ENCODE measurements at places on chromosomes 4 and X.

- no peak for DNase-seq
Observed at GRCh38 chrX:100864657-100865391, 9.3 kb downstream of the NOX1 start.

GRCh38 chr4:53563824-53564223 lies 27.5 kb downstream of the LNX1 start:
- no peak for DNase-seq

DNA sequence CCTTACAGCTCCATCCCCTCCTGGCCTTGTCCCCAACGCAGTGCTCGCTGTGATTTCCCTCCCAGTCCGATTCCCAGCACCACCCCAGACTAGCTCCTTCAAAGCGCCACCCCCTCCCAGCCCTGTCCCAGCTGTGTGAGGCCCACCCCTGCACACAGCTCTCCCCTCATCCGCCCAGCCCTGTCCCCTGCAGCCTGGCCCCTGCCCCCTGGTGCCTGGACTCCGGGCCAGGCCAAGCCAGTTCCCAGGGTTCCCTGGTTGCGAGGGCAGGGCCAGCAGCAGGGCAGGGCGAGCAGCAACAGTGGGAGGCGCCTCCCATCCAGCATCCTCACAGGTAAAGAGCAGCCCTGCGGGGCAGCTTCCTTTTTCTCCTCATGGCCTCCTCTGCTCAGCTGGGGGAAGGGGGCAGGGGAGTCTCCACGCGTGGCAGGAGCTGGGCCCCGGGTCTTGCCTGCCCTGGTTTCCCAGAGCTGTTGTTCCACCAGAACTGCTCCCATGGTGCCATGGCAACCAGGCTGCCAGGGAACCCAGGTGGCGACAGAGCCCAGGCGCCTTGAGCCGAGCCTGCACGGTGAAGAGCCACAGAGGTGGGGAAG lies 24.8 kb downstream of the IQSEC2 start:
- DNase-seq, result no peak

GRCh38 chrX:135541351-135541750 lies 20.9 kb downstream of the INTS6L start:
- no peak for DNase-seq

GRCh38 chrX:30643313-30643821 lies 9.9 kb upstream of the GK start:
- no peak for DNase-seq

GRCh38 chrX:110086916-110087484 lies 84.1 kb downstream of the TMEM164 start:
- DNase-seq, result no peak

- peak; percentile 41 for DNase-seq
Observed at GRCh38 chr4:36255577-36255976, 11.3 kb upstream of the ARAP2 start.

DNA sequence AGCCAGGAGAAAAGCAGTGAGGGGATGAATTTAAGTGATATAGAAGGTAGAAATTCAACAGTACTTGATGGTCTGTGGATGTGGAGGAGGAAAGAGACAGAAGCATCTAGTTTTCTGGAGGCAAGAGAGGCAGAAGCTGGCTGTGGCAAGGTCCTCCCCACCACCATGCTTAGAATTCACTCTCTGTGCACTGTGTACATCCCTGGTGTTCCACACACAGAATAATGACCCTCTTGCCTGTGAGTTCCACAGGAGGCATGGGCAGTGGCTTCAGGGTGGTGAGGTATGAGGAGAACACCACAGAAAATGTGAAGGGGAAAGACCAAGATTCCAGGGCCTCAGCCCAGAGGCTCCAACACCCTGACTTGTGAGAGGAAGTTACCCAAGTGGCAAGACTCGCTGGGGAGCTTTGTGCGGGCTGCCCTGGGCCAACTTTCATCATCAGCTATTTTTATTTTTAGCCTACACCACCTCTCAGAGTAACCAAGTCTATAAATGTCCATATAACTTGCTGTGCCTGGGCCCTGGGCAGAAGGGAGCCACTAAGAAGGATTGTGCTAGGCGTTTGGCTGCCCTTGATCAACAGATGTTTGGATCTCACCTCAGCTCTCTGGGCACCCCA lies 7.8 kb upstream of the INTS6L start:
- no peak for DNase-seq

- no peak for DNase-seq
Observed at GRCh38 chrX:97374266-97374665, 490.6 kb downstream of the RPA4 start.

- no peak for DNase-seq
Observed at GRCh38 chrX:136273986-136274385, 22.8 kb upstream of the MAP7D3 start.

- no peak for DNase-seq
Observed at GRCh38 chr4:96103086-96103485, 263.2 kb downstream of the PDHA2 start.

GRCh38 chr4:25310066-25310802 lies 2.3 kb upstream of the ZCCHC4 start:
- no peak for DNase-seq

DNA sequence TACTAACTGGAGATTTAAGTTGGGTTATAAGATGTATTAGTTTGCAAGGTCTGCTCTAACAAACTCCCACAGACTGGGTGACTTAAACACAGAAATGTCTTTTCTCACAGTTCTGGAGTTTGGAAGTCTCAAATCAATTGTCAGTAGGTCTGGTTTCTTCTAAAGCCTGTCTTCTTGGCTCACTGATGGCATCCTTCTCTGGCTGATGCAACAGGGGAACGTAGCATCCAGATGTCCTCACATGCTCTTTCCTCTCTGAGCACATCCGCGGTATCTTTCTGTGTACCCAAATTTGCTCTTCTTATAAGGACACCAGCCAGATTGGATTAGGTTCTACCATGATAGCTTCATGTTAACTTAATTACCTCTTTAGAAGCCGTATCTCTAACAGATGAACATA lies 63.2 kb upstream of the BMP3 start:
- DNase-seq, result no peak

DNA sequence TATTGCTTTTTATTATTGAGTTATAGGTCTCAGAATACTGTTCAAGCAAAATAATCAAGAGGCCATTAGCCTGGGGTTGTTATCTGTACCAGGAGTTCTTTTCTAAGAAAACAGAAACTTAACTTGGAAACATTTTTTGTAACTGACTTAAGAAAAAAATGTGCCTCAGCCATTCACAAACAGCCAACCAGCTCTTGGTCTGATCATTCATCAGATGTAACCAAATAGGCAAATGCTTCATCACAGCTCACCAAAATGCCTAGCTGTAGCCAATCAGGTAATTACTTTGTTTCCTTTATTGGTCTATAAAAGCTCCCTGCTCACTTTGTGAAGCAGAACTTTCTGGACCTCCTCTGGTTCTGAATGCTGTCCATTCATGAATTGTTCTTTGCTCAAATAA lies 387.7 kb downstream of the FAT4 start:
- no peak for DNase-seq

- DNase-seq, result no peak
Observed at GRCh38 chr4:183527326-183527725, 22.5 kb downstream of the ING2 start.

- DNase-seq, result no peak
Observed at GRCh38 chr4:89119166-89119565, 7.8 kb downstream of the TIGD2 start.

DNA sequence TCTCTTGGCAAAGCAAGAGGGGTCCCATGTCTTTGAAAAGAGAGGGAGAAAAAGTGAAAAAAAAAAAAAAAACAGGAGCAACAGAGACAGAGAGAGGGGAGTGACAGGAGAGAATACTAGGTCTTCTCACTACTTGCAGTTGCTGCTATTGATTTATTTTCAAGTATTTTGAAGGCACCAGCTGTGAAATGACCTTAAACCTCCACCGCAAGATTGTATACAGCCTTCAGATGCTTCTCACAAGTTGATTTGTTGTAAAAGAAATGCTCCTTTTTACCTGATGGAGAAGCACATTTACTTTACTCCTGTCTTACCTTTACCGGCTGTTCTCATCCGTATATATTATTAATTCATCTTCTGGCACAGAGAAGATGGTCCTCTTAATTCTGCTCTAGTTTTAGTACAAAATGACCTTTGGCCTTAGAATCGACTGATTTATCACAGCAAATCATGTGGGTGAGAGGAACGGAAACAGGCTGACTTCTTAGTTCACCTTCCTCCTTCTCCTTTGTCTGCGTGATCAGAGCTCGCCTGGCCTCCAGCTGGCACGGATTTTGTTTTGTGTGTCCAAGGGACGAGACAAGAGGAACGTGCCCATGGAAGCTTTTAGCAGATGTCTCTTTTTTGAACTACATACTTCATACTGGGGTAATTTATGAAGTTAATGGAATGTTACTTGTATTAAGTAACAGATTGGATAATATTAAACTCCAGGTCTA lies 82.4 kb upstream of the PACRGL start:
- no peak for DNase-seq

GRCh38 chr4:26780539-26780938 lies 80.1 kb upstream of the STIM2 start:
- DNase-seq, result no peak

DNA sequence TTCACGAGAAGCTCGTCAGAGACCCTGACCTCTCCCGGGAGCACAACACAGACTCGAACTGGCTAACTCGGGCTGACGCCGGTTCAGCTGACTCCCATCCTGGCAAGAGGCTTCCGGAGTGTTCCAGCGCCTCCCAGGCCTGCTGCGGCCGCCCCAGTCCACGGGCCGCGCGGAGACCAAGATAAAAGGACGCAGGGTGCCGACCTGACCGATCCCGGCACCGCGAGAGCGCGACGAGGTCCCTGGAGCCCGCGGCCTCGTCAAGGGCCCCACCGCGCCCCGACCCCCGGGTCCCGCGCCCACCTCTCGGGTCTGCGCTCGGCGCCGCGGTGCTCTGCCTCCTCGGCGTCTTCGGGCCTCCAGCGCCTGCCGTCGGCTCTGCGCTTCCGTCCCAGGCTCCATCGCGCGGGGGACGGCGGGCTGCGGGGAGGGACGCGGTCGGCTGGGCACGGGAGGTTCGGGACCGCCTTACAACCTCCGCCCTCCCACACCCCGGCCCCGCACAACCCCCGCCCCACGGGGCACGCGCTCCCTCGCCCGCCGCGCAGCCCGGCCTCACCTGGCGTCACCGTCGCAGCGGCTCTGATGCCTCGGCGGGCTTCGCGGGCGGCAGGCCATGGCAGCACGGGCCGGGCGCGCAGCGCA lies 426 bp downstream of the SLBP start:
- no peak for DNase-seq

GRCh38 chr4:162497564-162498167 lies 333.9 kb upstream of the FSTL5 start:
- DNase-seq, result no peak

GRCh38 chr4:187615972-187616371 lies 379.6 kb upstream of the ZFP42 start:
- DNase-seq, result no peak

DNA sequence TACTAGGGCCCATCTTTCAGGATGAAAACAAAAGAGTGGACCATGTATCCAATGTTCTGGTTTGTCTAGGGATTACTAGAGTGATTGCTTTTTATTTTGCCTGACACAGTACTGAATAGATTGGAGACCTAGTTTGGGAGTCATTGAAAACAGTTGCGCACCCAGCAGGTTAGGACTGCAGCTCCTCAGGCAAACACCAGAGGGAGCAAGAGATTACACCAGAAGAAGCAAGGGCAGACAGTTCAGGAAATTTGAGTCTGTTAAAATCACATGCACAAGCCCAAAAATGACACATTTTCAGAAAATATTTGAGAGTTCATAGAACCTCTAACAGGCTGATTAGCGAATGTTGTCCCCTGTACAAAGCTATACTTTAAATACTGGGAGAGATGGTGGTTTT lies 55.6 kb downstream of the CYLC1 start:
- no peak for DNase-seq

DNA sequence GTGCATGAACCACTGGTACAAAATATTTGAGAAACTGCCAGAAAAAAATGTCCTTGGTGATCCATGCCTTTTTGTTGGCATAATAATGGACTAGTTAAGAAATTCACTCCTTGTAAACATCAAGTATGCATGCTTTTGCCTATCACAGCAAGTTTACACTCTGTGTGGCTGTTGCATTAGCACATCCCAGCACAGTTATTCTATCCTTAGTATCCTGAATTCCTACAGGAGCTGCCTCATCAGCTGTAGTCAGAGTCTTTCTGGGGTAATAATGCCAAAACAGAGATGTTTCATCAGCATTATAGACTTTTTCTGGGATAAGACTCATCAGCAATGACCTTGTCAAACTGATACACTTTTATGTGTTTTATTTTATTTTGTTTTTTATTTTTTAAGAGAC lies 82.8 kb downstream of the CHIC2 start:
- no peak for DNase-seq

DNA sequence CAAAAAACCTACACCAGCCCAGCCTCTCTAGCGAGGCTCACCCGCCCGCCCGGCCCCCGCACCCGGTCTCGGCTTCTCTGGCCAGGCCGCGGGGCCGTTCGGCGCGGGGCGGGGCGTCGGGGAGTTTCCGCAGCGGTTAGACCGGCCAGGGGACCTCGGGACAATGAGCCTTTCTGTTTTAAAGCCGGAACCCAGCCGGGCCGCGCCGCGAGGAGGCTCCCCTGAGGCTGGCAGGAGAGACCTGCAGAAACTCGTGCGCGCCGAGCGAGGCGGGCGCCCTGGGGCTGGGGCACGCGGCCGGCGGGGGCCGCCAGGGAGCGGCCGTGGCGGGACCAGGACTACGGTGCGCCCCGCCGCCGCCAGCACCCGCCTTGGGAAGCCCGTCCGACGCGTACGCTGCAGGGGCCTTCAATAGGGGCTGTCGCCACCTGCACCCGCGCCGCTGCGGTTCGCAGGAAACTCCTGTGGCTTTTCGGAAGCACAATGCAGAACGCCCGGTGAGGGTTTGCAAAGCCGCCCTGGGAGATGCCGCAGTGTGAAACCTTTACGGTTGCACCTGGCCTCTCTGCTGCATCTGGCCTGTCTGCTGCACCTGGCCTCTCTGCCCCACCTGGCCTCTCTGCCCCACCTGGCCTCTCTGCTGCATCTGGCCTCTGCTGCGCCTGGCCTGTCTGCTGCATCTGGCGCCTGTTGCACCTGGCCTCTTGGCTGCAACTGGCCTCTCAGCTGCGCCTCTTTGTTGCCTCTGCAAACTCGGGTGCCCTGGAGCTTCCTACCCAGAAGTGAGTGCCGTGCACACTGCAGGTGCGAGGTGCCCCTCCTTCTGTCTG lies 63.9 kb downstream of the TRAPPC11 start:
- DNase-seq, result peak; percentile 35

DNA sequence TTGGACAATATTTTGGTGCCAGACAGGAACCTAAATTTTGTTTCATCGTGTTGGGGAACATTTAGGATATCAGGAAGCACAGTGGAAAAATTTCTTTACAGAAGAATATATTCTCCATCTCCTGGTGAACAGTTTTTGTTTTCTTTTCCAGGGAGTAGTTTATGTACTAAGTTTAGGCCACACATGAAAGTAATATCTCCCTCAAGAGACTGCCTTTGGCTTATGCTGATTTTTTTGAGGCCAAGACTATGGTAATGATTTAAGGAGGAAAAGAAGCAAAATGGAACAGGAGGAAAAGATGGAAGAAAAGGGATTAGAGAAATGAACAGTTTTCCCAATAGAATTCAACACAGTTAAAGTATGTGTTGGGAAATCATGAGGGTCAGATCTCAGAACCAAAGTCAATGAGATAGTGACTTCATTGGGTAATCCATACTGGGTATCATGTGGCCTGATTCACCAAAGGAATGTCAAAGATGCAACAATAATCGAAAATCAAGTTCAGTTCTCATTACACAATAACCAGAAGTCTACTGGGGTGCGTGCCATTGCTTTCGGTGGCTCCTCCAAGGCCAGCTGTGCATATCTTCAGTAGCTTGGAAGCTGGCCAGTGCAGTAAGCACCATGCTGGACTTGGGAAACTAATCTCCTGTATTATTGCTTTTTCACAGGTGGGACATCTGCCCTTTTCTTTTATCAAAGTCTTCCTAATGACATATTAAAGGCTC lies 234.8 kb downstream of the COL25A1 start:
- no peak for DNase-seq
